Upper lobe of left lung (tissue), 6 donors: ENCODE measurements at places on chromosomes 6 and 20.

- no peak for DNase-seq
Observed at GRCh38 chr20:2701671-2702081, 9.1 kb downstream of the EBF4 start.

GRCh38 chr6:75283907-75284631 is 523 bp downstream of the TMEM30A start:
- DNase-seq: no peak

GRCh38 chr20:32877507-32877906 is 18.8 kb downstream of the EFCAB8 start:
- no peak for DNase-seq

GRCh38 chr6:7566107-7566506 is 23.9 kb upstream of the SNRNP48 start:
- DNase-seq: no peak

GRCh38 chr6:10268611-10269310 is 146.1 kb downstream of the TFAP2A start:
- DNase-seq: no peak

DNA sequence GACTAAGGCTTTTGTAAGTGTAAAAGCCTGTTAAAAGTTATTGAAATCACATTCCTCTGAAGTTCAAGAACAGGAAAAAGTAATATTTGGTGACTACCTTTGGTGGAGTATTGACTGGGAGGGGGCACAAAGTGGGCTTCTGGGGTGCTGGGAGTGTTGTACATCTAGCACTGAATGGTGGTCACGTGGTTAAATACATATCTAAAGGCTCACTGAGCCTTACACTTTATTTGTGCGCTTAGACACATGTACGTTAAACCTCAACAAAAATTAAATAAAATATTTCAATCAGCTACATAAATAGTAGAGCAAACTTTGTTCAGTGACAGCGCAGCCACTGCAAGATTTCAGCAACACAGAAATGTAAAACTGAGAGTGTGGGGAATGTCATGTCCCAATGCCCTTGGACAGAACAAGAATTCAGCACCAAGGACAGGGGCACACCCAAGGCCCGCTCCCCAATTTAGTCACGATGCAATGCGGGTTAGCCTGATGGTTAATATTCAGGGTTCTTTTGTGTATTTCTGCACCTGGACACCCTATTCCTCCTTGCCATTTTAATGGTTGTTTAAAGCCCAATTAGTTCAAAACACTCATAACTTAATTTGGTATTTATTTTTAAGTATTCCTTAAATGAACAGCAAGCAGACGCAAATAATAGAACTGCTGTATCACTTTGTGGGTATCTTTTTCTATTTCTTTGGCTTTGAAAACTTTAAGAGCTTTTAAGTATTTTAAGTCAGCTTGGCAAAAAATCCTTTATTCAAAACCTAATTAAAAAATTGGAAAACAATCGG is 37.4 kb downstream of the ANGPT4 start:
- no peak for DNase-seq

DNA sequence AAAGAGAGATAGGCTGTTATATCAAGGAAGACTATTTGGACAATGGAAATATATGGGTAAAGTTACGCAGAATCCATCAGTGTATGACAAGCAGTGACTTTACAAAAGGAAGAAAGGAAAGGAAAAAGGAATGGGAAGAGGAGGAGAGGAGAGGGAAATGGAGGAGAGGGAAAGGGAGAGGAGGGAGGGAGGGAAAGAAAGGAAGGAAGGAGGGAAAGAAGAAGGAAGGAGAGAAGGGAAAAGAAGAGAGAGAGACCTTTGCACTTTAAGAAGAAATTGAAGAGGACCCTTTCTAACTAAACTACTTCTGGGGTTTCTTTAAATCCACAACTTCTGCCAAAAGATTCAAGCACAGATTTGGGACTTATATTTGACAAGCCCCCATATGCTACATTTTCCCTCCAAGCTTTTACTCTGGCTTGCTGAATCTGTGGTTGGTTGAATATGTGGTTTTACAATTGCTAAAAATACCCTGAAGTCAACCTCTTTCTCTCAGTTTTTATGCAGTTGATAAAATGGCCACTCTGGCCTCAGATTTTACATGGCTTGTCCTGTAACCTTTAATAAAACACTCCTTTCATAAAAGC is 120.8 kb upstream of the RAB32 start:
- no peak for DNase-seq

DNA sequence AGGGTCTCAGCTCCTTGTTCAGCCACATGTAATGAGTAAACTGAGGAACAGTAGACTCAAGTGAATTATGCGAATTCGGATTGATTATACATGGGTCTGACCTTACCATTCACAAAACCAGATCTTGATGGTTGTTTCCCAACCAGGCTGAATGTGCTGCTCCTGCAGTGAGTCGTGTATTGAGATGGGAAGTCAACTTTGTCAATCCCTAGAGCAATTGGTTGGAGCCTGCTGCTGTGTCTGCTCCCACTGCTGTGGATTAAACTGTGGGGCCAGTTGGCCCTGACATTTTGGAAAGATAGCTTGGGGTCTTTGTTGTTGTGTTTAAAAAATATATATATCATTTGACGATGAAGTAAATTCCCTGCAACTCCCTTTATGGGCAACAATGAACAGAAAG is 23.9 kb downstream of the FAM50B start:
- no peak for DNase-seq

DNA sequence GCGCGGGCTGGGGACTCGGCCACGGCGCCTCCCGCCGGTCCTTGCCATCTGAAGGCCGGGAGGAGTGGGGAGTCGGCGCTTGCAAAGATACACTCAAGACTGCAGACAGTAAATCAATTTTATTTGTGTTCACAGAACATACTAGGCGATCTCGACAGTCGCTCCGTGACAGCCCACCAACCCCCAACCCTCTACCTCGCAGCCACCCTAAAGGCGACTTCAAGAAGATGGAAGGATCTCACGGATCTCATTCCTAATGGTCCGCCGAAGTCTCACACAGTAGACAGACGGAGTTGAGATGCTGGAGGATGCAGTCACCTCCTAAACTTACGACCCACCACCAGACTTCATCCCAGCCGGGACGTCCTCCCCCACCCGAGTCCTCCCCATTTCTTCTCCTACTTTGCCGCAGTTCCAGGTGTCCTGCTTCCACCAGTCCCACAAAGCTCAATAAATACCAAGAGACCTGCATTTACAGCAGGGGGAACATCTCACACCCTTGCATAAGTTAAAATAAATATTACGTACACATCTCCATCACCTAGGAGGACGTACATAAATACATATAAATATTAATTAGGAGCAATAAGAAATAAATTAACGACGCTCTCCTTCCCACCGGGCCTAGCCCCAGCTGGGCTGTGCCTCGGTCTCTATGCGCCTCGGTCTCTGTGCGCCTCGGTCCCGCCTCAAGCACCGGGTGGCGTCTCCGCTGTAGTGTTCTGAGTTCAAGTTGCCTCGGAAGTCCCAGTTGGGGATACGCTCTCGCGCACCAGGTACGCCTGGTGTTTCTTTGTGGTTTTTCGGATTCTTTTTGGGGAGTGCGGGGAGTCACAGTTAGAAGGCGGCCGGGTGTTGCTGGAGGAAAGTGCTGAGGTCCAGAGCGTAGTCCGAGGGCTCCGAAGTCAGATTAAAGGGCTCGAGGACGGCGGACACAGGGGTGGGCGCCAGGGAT is 889 bp upstream of the FLOT1 start:
- DNase-seq: peak; percentile 73

- no peak for DNase-seq
Observed at GRCh38 chr6:16713597-16713996, 47.7 kb downstream of the ATXN1 start.

- no peak for DNase-seq
Observed at GRCh38 chr6:109706513-109706912, 15.4 kb downstream of the FIG4 start.

DNA sequence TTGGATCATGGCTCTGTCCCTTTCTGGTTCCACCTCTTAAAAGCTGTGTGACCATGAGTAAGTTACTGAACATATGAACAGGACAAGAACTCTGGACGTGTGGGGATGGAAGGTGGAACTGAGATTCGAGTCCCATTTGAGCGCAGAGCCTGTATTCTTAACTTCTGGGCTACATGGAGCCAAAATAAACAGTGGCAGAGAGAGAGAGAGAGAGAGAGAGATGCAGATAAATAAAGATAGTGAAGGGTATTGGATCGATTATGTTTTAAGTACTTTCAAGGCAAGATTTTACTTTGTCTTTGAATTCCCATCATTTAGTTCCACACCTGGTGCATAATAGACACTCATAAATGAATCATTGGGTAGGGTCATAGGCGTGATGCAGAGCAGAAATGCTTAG is 39.7 kb downstream of the SLC35D3 start:
- DNase-seq: no peak

GRCh38 chr20:3863317-3863716 is 16.7 kb downstream of the MAVS start:
- no peak for DNase-seq

GRCh38 chr6:9422138-9422537 is 986.8 kb upstream of the SLC35B3 start:
- no peak for DNase-seq

- DNase-seq: no peak
Observed at GRCh38 chr20:14929388-14929787, 592.0 kb upstream of the FLRT3 start.

DNA sequence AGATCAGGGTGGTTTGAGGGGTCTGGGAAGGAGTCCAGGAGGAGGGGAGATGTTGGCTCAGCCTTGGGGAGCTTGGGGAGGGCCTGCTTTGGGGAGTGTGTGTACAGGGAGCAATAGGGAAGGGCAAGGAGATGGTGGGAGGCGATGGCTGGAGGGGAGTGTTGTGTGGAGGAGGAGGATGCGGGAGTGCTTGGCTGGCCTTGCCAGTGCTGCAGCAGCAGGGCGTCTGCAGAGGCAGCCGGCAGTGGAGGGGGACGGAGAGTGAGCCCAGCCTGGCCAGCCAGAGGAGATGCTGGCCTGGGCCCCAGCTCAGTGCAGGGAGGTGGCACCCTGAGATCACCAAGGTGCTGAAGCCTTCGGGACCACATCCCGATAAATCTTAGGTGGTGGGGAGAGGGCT is 3.9 kb downstream of the IP6K3 start:
- DNase-seq: no peak

- DNase-seq: no peak
Observed at GRCh38 chr20:46367967-46368901, 38.2 kb downstream of the ELMO2 start.

DNA sequence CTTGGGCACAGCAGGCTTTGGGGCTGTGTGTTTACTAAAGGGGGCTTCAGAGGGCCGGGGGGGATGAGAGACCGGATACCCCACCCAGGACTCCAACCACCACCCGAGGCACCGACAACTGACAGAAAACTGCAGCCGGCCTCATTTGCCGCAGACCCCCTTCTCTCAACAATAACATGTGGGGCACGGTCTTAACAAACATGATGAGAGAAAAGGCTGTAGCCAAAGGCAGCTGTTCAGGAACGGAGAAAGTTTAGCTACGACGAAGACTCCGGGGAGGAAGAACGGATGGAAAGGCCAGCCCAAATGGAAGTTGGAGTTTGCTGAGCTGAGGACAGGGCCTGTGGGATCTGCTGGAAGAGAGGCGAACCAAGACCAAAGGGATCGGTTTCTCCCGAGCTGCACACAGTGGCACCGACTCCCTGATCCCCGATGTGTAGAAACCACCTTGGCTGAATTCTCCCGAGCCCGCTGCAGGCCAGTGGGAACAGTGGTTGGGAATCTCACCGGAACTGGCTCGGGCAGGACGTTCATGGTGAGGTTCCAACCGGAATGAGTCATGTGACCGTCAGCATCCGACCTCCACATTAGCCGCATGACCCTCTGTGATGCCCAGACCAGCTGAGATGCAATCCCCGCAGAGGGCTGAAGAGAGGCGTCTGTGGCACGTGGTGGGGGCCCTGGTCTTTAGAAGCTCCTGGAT is 359.3 kb downstream of the TAF4 start:
- DNase-seq: no peak
